ENCODE measurements at places on chromosomes 6 and 20.

GRCh38 chr6:7475081-7475480 lies 66.4 kb upstream of the DSP start:
- no peak for DNase-seq

GRCh38 chr6:155328539-155329459 lies 14.5 kb upstream of the TFB1M start:
- DNase-seq = no peak

DNA sequence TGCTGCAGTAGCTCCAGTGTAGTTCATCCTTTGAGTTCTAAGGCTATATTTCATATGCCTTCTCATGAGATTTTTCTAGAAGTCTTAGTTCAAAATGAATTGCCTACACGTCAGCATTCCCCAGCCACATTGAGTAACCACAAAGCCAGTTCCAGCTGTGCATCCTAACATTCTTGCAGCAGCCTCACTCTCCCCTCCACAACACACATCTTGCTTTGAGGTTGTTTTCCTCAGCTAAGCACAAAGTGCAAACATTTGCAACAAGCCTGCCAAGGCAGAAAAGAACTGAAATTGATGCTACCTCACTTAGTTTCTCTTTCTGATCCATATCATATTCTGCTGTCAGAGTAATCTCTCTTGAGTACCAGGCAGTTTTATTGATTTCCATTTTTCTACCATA lies 160.7 kb upstream of the KCNQ5 start:
- no peak for DNase-seq

GRCh38 chr6:25219216-25219916 lies 59.8 kb upstream of the CARMIL1 start:
- no peak for DNase-seq

- peak; percentile 77 for DNase-seq
These were observed at the start of gene SCAF8 for GRCh38 chr6:154733183-154733625. Gene SCAF8, plus strand, starts transcription at chr6:154733416. Its CDS starts 485 bp downstream, at chr6:154733901.

GRCh38 chr6:104700371-104701185 lies 159.1 kb downstream of the HACE1 start:
- DNase-seq = no peak

DNA sequence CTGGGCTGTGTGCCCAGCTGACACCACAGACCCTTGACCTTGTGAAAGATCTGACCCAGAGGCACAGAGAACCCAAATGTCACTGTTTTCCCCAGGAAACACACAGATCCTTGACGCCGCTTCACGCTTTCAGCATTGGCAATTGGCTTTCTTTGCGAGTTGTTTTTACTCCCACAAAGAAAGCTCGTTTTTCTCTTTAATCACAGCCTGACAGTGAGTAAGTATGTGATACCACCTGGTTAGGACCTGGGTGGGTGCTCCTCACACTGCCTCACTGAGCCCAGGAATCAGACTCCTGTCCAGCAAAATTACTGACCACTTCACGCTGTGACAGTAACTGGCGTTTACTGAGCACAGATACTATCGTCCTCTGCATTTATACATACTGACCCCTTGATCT lies 13.0 kb downstream of the RPL10A start:
- no peak for DNase-seq

All from anterior cingulate cortex (tissue), 58 donors.